ENCODE measurements at places on chromosomes 2 and 18. TPM values are rescaled to one million over a fixed set of nuclear protein-coding genes. Genes with fewer than 3 reads are reported as not detected.

DNA sequence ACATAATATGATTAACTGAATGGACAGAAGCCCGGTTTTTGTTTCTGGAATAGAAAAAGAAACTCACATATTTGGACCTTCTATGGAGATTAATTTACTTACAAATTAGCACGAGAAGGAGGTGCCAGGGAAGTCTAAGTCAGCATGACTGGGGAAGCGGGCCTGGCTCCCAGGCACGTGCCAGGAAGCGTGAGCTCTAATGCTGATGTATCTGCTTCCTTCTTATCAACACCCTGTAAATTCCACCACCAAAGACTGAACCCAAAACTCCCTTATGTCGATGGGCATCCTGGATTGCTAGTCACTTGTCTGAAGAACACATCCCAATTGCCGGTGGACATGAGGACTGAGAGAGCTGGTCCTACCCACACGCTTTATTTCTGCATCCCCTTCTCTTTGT lies 134.5 kb downstream of the GALNT14 start:
- no peak for DNase-seq

DNA sequence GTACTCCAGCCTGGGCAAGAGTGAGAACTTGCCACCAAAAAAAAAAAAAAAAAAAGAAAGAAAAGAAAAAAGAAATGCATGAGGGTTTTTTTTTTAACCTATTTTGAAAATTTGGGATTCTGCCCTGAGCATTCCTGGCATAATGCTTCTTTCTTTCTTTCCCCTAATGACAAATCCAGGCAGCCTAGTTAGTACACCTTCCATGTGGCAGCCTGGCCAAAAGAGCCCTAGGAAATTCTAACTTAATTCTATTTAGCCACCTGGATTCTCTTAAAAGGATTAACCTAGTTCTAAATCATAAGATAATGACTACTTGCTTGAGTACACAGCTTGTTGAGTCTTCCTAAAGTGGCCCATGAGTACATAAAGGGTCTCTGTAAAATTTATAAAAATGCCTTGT lies 160.1 kb downstream of the THADA start:
- DNase-seq, result no peak

The POU3F3 gene
- polyA plus RNA-seq, result not detected

- DNase-seq, result no peak
Observed at GRCh38 chr2:70715071-70715985, 52.7 kb downstream of the ADD2 start.

GRCh38 chr2:41936771-41937463 lies 110.9 kb upstream of the PKDCC start:
- DNase-seq, result no peak
